ENCODE measurements at places on chromosomes 12 and 14.

DNA sequence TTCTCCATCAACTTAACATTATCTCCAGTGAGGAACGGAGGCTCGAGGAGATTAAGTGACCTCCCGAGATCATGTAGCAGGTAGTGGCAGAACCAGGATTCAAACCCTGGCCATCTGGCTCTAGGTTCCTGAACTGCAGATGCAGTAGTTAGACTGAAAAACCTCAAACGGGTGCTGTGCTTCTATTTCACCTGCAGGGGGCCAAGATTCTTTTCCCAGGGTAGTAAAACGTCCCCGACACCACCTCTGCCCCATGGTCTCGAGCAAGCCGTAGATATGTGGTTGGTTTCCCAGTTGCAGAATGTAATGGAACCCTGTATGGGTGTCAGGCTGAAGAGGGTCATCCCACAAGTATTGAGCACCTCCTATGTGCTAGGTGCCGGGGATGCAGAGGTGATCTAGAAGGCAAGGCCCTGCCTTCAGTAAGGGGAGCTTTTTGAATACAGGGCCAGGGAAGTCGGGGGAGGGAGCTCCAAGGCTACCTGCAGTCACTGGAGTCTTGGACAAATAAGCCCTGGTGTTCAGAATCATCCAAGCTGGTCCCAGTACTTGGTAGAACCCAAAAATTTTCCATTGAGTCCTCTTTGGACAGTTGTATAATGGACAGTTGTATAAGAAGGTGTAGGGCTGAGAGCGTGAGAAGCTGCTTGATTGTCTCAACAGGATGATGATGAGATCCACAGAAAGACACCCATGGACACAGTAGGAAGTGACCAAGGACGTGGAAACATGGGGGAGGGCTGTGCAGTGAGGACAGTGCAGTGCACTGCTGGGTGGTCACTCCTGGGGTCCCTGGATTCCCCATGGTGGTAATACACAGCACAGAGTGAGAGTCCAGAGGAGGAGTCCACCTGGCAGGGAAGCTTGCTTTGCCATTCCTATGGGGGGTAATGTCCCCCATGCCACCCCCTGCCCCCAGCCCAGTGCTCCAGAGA is 197.2 kb downstream of the CHST11 start:
- no peak for DNase-seq

DNA sequence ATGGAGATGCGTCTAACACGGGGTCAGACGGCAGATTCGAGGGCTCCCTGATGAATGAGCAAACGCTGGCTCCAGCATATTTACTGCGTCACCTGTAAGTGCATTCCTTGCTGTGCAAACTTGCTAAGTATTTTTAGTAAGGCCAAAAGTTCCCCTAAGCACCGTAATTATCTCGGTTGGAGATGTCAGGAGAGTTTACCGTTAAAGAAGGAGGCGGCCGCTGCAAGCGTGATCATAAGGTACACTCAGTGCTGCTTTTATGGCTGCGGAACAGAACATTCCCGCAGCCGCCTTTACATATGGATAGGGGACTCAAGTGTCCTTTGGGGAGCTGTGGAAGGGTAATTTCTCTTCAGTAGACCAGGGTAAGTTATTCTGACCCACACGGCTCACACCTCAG is 175.6 kb downstream of the GLT1D1 start:
- DNase-seq: no peak

DNA sequence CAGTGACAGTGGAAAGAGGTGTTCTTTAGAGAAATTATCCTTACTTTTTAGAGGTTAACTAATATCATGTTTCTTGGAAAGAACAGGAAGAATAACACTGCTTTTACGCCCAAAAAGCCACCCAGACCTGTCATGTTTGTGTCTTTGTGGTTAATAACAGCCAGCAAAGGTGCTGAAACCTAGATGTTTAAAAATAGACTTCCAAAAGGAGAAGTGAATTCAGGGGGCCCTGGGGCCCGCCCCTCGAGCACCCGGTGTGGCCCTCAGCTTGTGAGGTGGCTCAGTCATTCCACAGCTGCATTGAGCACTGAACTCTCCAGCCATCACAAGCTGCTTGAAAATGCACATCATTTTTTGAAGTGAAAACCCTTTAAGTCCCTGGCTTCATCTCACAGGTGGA is 20.8 kb upstream of the AMN start:
- DNase-seq: no peak

DNA sequence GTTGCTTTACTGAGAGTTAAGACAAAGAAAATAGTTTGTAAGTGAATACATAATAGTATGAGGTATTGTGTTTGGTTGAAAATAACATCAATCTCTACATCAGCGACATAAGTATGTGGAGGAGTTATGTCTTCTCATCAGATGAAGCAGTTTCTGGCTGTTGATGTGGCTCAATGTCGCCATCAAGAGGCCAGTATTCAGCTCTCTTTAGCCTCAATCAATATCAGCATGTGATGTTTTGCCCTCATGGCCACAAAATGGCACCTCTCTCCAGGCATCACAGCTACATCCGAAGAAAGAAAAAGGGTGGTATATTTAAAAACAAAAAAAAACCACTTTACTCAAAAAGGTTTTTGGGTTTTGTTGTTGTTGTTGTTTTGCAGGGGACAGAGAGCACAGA is 302.3 kb upstream of the TMEM132C start:
- no peak for DNase-seq

DNA sequence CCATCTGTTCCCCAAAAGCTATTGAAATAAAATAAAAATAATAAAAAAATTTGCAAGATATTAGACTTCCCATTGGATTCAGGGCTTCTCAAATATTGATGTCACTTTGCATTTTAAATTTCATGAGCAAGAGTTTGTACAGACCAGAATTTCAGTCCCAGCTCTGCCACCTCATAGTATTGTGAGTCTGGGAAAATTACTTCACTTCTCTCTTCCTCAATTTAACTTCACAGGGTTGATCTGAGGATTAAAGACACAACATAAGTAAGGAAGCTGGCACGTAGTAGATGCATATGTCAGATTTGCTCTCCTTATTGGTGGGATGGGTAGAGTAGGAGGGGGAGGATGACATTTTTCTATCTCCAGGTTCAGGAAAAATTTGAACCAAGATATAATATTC is 32.8 kb downstream of the COX8C start:
- no peak for DNase-seq

DNA sequence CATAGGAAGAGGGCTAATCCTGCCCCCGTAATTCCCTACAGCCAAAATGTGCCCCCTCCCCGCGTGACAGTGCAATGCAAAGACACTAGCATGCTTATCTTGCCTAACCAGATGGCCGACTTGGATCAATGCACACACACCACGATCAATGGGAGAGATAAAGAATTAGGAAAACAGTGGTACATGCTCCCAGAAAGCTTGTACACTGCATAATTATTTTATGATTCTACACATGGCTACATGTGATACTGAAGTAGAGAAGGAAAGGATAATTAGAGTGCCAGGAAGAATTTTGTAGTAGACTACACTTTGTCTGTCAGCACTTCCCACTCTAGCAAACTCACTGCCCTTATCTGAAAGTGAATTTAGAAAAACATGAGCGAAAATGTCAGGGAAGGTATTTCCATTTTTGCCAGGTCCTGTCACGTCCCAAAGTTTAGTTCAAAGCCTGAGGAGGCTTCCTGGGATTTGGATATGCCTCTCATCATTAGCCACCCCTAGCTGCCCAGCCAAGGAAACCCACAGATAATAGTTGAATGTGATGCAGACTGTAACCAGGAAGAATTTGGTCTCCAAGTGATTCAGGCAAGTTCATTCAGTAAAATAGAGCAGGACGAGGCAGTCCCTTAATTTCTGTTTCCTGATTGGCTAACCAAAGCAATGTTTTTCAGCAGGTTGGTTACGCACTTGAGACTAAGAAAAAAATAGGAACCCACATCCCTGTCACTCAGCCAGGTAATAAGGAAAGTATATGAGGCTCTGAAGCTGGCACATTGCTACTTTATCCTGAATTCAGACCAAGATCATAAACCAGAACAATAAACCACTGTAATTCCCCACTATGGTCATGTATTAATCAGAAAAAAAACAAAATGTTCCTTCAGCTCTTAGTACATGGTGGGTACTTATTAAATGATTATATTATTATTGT is 199.6 kb upstream of the OTX2 start:
- DNase-seq: no peak

DNA sequence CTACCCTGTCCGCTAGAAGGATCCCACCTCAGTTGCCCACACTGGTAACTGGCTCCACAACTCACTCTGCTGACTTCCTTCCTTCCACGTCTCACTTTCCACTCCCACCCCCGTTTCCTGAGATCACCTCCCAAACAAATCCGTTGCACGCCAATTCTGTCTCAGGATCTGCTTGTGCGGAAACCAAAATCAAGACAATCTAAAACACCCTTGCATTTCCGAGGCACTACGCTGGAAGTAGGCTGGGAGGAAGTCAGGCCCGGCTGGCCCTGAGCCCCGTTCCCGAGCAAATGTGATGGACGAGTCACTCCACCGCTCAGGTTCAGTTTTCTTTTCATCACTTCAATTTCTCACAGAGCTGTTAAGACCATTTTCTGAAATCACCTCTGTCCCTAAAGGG is 23.1 kb downstream of the ABCB9 start:
- no peak for DNase-seq

- DNase-seq: no peak
These were observed 5.7 kb upstream of the LRR1 start for GRCh38 chr14:49593016-49593415.

GRCh38 chr12:109729801-109730200 is 16.2 kb downstream of the FAM222A start:
- DNase-seq: no peak

- no peak for DNase-seq
These were observed 228.0 kb downstream of the NELL2 start for GRCh38 chr12:44647917-44648690.

GRCh38 chr12:7731486-7731885 is 15.7 kb downstream of the CLEC4C start:
- DNase-seq: no peak

DNA sequence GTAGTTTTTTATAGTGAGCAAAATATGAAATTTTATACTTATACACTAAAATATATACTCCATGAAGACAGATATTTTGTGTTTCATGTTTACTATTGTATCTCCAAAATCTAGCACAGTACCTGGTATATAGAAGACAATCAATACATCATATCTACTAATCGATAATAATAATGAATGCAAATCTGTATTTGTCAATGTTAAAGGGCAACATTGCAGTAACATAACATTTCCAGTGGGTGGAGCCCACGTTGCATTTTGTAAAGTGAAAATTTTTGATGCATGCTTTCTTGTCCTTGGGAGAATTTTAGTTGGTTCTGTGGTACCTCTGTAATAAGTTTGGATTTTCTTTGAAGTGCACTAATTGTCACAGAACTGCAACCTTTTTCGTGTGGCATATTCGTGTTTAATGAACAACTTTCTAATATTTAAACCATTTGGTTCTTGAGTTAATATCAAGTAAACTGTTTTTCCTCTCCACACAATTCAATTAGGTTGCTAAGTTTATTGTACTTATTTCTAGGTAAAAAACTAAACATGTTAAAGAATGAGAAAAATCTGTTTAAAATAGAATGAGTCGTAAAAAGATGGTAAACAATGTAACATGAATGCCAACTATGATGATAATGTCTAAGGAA is 47.4 kb downstream of the AVPR1A start:
- DNase-seq: no peak

DNA sequence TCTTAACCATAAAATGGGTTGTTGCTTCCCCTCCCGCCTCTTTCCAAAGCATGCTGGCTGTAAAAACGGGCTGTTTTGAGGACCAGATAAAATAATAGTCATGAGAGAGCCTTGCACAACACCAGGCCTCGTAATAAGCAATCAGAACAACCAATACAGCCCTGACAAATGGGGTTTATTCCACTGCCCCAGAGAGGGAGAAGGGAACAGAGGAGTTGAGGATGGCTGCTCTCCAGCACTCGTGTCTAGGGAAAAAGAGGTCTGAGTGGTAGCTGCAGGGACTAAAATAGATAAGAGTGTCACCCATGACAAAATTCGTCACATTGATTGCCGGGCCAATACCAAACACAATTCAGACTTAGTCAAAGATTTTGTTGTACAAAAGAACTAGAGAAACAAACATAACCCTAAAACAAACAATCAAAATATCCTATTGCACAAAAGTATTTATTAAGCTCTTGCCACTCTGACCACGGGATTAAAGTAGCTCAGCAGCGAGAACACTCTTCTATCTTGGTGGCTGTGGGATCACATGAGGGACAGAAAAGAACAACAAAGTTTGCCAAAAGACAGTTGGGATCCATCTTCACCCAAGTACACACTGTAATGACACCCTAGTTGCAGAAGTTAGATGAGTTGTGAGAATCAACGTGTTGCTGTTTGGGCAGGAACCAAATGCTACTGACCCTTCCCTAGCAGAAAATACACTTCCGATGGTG is 188.0 kb downstream of the FOXN3 start:
- DNase-seq: no peak

DNA sequence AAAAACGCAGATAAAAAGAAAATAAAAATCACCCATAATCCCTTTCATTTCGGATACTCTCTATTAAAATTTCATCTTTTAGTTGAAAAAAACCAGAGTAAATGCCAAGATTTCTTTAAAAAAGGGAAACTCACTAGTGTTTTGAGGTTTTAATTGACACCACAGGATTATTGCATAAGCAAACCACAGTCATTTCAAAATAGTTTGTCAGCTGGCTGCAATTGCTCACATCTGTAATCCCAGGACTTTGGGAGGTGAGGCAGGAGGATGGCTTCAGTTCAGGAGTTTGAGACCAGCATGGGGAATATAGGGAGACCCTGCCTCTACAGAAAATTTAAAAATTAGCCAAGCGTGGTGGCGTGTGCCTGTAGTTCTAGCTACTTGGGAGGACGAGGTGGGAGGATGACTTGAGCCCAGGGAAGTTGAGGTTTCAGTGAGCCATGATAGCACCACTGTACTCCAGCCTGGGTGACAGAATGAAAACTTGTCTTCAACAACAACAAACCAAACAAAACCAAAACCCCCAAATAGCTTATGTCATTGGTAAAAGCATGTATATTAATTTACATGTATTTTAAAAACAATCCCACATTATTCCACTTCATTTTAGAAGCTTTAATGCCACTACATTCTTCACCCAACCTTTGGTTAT is 48.8 kb downstream of the SYNE2 start:
- no peak for DNase-seq

DNA sequence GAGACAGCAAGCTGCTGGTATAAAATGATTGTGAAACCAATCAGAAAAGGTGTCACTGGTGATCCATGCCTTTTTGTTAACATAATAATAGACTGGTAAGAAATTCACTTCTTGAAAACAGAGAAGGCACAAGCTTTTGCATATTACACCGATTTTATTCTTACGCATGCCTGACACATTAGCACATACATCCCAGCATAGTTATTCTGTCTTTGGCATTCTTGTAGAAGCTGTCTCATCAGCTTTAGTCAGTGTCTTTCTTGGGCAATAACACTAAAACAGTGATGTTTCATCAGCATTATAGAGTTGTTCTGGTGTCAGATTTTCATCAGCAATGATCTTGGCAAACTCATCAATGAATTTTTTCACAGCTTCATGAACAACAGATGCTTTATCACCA is 283.4 kb upstream of the TMTC1 start:
- no peak for DNase-seq

DNA sequence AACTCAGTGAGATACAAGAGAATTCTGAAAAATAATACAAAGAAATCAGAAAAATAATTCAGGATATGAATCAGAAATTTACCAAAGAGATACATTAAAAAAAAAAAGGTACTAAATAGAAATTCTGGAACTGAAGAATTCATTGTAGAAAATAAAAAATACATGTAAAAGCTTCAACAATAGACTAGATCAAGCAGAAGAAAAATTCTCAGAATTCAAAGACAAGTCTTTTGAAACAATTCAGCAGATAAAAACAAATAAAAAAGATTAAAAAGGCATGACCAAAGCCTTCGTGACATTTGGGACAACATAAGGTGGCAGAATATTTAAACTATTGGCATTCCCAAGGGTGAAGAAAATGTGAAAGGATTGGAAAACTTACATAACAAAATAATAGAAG is 133.1 kb upstream of the CNOT2 start:
- DNase-seq: no peak

Data from substantia nigra (tissue), 51 donors.